ENCODE measurements at places on chromosomes 7 and 10.

DNA sequence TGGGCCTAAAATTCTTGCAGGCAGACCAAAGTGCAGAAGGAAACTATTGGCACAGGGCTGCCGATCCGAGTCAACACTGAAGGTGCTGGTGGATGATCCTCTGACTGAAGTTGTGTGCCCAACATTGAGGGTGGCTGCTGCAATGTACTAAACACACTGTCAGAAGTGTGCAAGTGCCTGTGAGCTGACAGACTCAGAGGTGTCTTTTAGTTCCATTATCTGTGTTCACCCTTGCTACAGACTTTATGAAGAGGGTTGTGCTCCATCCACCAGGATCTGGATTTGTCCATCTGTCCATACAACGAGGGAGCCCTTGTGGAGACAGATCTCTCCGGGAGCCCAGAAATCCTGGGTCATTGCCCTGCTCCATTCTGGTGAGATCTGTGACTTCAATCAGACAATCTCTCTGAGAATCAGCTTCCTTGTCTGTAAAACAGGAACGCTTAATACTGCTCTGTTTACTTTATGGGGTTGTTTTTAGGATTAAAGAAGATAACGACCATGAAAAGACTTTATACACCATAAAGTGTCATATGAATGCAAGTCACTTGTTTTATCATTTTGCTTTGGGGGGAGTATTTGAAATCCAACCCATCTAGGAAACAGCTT is 9.5 kb upstream of the TRPV6 start:
- DNase-seq = no peak

DNA sequence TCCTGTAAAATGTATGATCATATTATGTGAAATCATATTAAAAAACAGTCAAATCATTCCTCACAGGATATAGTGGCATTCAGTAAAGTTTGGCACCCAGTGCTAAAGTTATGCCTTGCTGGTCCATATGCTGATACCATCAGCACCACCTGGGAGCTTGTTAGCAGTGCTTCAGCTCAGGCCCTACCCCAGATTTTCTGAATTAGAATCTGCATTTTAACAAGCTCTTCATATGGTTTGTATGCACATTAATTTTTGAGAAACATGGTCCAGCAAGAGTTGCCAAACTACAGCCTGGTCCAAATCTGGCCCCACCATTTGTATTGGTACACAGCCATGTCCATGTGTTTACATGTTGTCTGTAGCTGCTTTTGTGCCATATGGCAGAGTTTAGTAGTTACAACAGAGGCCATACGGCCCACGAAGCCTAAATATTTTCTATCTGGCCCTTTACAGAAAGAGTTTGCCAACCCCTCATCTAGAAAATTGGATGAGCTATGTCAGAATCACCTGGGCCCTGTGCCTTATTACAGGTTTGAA is 30.1 kb downstream of the RAB18 start:
- DNase-seq = no peak

GRCh38 chr7:133303372-133303771 is 50.5 kb downstream of the EXOC4 start:
- no peak for DNase-seq

- DNase-seq = no peak
Observed at GRCh38 chr7:158408318-158408920, 179.2 kb downstream of the PTPRN2 start.

- no peak for DNase-seq
Observed at GRCh38 chr7:34845666-34846361, 187.8 kb downstream of the NPSR1 start.

- no peak for DNase-seq
Observed at GRCh38 chr10:104899779-104900178, 258.7 kb downstream of the SORCS3 start.

DNA sequence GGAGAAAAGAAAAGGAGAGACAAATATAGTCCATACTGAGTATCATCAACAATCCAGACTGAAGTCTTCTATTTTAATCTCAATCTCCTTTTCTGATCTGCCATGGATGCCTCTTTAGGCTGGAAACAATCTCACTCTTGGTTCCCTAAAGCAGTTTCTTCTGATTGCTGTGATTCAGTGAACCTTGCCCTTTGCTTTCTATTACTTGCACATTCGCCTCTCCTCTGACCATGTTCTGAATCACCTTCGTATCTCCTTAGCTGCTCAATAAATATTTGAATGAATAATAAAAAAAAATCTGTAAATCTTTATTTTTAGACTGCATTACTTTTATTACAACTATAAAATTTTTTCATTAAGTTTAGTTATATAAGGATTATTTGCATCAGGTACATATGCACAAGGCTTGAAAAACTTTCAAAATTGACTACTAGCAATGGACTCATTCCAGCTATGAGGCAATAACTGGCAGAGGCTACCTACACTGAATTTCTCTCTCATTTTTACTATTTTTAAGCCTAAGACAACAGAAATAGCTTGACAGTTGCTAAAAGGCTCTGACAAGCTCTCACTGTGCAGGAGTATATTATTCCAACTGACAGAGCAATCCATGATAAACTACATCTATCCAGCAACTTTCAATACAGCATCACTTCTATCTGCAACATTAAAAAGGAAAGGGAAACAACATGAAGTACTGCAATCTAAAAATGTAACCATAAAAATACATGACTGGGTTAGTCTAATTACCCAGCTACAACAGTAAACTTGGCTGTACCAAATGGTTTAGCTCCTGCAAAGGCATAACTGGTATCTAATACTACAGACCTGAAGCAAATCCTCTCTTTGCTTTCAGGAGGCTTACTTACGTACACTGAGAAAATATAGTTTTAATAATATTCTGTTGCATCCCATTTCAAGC is 25.6 kb downstream of the TM9SF3 start:
- DNase-seq = no peak

DNA sequence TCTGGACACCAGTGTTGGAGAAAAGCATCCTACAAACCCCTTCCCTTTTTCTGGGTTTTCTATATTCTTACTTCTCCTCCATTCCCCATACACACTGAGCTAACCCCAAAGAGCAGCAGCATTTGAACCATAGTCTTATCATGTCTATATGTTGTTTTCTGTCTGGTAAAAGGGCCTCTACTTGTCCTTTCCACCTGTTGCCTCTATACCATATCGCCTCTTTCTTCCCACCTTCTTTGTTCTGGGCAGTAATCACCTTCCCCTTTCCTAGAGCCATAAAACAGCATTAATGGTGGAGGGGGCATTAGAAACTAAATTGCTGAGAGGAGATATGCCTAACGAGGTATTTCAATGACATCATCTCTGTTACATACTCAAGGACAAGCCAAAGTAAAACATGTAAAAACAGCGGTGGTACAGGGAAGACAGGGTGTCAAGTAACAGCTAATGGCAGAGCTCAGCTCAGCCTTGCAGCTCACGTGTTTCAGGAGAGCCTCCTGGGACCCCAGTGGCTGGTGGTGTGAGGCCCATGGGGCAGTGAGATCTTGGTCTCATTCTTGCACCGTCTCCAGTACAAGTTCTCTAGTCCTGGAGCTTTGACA is 20.6 kb downstream of the NPY start:
- DNase-seq = no peak

- DNase-seq = no peak
Observed at GRCh38 chr10:50480054-50481007, 143.4 kb downstream of the SGMS1 start.

DNA sequence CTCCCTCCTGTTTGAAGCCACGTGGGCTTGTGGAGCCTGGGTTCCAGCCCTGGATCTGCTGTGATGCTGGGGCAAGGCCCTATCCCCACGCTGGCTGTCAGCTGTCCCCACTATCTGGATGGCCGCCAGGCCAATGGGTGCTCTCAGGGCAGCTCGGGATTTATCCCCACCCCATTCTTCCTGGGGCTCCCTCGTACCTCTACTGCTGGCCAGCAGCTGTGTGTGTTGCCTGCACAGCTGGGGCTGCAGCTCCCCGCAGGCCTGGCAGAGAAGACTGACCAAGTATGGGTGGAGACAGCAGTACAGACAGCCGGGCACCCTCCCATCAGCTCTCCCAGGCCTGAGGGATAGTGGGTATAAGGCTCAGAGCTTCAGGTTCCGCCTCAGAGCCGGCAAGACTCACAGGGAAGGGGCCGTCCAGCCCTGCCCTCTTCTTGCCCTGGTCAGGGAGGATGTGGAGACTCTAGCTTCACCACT is 13.6 kb downstream of the CLIP2 start:
- DNase-seq = no peak

DNA sequence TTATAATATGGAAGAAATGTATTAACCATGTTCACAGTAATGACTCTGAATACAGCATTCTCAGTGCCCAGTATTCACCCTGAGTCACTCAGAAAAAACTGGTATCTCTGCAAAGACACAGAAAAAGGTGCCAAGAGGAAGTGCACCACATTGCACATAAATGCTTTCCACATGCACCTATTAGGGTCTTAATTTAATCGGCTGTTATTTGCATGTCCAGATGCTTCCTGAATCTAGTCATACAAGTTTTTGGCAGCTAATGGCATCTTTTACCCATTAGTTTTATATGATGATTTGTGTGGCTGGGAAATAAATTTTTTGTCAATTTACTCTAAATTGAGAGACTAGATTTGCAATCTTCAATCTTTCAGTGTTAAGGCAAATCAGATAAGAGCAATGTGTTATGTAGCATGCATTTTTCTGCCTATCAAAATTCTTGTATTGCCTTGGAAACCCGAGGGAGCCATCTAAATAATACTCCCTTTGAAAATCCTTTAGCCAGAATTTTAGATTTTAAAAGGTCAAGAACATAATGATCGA is 58.2 kb downstream of the ZNF680 start:
- peak; percentile 11 for DNase-seq

DNA sequence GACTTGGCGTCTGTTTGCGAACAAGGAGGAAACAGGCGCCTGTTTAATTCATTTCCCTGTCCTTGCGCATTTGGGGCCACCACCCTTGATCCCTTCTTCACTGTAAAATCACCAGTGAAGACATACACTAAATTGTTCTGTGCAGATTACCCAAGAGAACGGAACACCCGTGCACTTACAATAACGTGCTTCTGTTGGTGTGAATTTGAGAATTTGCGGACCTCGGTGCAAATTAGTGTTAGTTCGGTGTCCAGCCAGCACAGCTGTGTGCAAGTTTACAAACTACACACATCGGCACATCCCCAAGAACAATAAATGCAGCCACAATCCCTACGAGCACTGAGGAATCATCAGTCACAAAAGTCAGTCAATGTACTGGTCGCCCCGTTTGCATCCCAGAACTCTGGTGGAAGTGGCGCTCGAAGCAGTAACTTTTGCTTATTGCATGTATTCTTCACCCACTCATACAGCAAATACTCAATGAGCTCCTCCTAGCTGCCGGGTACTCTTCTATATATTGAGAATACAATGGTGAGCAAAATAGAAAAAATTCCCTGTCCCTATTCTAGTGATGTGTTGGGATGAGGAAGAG is 786 bp upstream of the CNOT4 start:
- DNase-seq = no peak

DNA sequence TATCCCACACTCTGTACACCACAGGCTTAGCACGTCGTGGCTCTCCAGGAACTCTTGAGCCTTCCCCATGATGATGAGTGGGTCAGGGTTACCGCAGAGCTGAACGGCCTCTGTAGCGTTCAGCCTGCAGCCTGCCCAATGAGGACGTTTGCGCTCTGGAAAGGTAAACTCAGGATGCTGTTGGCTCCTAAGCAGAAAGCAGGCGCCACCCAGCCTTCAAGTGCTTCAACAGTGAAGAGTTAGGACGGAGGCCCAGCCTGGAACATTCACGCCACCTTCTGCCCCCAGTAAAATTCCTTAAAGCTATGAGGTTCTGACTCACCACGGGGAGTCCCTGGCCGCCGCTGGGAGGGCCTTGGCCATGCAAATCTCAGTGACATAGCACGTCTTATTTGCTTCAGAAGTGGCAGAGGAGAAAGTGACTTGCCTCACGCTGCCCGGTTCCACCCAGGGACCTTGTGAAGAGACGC is 161.5 kb upstream of the SH2B2 start:
- no peak for DNase-seq

GRCh38 chr7:15016315-15016667 is 113.7 kb upstream of the DGKB start:
- no peak for DNase-seq

- no peak for DNase-seq
Observed at GRCh38 chr10:119680650-119681081, 29.5 kb downstream of the BAG3 start.

Measured in NCI-H2081 (cell line).